Activated CD4-positive, alpha-beta T cell treated with anti-CD3 and anti-CD28 coated beads, Interleukin-2, Interleukin-6, amounts not matched to agents 100 ng/mL and 50 ng/mL, durations not matched to agents 16 hours and 8 hours (primary cell): ENCODE measurements at places on chromosomes 5 and 9.

- DNase-seq = no peak
Observed at GRCh38 chr9:70318002-70318401, 59.2 kb downstream of the SMC5 start.

DNA sequence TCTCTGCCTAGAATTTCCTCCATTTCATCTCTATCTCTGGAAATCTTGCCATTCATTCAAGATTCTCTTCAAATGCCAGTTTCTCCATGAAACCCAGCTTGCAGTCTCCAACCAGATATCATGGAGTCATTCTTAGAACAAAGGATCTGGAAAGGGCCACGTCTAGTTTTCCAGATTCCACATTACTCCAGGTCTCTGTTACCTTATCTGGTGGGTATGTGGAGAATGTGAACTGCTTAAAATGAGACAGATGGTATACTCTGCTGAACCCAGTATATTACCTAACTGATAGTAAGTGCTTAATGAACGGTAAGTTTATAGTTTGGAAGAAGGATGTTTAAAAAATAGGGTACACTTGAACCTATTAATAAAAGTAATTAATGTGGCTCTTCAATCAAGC is 52.3 kb upstream of the ZSWIM6 start:
- DNase-seq = no peak

DNA sequence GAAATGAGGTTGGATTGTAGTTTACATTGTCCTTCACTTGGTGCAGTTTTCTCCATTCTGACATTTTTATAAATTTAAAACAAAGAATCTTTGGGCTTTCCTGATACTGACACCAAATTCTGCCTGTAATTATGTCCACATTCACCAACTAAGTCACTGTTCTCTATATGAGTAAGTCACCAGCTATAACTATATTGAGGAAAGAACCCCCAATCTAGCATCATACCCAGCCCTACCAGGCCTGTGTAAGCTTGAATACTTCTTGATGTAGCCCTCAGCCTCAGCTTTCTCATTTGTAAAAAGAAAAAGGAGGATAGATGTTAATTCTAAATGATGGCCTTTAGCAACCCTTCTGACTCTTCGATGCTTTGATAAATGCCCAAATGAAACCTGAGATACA is 112.7 kb upstream of the FST start:
- DNase-seq = no peak

- DNase-seq = peak; percentile 90
Observed at GRCh38 chr9:113580041-113580953, 116.8 kb downstream of the RGS3 start.

DNA sequence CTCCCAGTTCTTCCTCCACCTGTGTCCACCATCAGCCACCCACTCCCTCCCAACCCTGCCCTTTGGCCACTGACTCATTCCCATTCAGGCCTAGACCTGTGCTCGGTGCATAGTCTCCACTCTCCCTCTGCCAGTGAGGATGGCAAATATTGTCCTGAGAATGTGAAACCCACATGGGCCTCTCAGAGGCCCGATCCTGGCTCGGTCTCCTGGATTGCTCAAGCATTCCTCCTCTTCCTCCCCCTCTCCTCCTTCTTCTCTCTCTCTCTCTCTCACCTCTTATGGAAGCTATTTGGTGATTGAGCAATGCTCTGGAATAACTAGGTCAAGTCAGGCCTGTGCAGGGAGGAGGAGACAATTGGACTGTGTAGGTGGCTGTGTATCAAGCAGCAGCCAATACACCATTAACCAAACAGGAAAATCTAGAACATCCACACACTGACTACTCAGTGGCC is 99.9 kb downstream of the KLF4 start:
- no peak for DNase-seq

DNA sequence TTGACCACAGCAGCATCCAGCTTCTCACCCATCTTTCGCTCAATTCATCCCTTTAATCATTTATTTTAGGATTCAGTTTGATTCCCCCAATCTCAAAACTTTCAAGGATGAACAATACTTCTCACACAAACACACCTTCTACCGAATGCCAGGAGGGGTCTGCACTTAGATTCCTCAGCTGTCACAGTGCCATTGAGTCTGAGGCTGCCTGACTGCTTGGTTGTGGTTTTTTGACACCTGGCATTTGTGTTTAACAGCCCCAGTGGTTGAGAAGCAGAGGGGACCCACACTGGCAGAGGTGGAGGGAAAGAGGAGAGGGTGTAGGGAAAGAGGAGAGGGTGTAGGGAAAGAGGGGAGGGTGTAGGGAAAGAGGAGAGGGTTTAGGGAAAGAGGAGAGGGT is 54.9 kb downstream of the PALM2AKAP2 start:
- no peak for DNase-seq

- no peak for DNase-seq
Observed at GRCh38 chr5:76400466-76400865, 2.6 kb upstream of the IQGAP2 start.

GRCh38 chr9:125549891-125550885 is 156.8 kb downstream of the MAPKAP1 start:
- DNase-seq = no peak

DNA sequence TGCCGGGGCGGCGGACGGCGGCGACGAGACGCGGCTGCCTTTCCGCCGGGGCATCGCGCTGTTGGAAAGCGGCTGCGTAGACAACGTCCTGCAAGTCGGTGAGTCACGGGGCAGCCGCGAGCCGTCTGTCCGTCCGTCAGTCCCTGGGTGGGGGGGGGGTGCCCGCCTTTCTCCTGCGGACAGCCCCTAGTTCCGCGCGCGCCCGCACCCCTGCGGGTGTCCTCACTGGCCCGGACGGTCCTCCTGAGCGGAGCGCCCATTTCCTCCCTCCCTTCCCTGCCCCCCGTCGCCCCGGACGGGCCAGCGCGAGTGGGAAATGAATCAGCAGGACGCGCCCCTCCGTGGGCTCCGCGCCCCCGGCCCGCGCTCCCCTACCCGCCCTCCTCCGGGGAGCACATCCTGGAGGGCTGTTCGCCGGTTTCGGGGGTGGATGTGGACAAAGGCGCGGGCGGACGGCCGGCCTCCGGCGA is 828 bp downstream of the ZSWIM6 start:
- peak; percentile 19 for DNase-seq

GRCh38 chr5:131854134-131854533 is 57.3 kb upstream of the FNIP1 start:
- DNase-seq = peak; percentile 44

DNA sequence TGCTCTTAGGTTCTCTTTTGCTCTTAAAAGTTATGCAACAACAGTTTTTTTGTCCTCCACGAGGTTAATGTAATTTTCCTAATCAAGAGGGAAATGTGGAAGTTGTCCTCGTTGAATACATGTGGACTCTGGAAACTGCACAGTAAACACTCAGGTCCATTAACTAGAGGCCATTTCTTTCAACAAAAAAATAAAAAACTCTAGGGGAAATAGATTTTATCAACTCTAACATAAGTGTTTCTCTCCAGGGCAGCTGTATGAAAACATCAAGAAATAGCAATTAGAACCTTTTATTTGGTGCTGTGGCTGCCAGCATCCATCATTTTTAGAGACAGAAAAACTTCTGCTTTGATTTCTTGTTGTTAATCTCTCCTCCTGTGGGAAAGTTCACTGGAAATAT is 288.6 kb downstream of the ICE1 start:
- DNase-seq = no peak

GRCh38 chr5:146006470-146007190 is 70.3 kb downstream of the SH3RF2 start:
- DNase-seq = no peak

GRCh38 chr9:30677221-30677620 is 1707.2 kb upstream of the ACO1 start:
- DNase-seq = no peak

- no peak for DNase-seq
Observed at GRCh38 chr5:39520232-39520572, 95.4 kb upstream of the DAB2 start.

DNA sequence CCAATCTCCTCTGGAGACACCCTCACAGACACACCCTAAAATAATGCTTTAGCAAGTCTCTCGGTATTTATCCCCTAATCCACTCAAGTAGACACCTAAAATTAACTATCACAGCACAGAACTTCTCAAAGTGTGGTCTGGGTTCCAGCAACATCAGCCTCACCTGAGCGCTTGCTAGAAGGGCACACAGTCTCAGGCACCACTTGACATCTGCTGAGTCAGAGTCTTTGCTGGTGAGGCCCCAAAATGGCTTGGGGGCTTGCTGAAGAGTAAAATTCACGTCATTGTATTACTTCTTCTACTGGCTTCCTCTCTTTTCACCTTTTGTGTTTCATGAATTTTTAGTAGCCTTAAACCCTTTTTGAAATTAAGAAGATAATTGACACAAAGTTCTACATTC is 9.0 kb downstream of the FOXB2 start:
- DNase-seq = no peak

GRCh38 chr5:76782444-76782843 is 36.4 kb upstream of the F2RL1 start:
- no peak for DNase-seq

GRCh38 chr5:14597080-14597479 is 15.5 kb downstream of the OTULINL start:
- DNase-seq = no peak

DNA sequence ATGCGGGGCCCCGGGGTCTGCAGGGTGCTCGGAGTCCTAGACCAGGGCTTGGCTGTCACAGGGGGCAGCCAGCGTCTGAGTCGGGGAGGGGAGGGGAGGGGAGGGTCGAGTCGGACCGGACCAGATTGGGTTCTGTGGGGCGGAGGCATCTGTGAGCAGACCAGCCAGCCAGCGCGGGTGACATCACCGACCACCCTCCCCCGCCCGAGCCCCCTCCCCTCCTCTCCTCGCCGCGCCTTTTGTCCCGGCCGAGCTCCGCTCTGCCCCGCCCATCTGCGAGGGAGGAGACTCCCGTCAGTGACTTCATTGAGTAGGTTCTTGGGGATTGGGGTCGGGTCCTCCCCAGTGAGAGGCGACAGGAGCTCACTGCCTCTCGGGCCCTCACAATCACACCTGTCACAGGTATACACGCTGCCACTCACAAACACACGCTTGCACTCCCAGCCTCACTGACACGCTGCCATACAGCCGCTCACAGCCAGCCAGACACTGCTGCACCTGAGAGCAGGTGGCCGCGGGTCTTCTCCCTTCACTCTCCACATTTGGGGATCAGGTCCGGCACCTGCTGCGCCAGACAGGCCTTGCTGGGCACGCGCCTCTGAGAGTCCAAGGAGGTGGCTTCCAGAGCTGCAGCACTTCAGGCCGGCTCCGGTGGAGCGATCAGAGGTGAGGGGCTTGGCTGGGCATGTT is 546 bp downstream of the DNAJB5 start:
- DNase-seq = peak; percentile 26

- no peak for DNase-seq
Observed at GRCh38 chr9:14812806-14813205, 90.3 kb upstream of the CER1 start.

DNA sequence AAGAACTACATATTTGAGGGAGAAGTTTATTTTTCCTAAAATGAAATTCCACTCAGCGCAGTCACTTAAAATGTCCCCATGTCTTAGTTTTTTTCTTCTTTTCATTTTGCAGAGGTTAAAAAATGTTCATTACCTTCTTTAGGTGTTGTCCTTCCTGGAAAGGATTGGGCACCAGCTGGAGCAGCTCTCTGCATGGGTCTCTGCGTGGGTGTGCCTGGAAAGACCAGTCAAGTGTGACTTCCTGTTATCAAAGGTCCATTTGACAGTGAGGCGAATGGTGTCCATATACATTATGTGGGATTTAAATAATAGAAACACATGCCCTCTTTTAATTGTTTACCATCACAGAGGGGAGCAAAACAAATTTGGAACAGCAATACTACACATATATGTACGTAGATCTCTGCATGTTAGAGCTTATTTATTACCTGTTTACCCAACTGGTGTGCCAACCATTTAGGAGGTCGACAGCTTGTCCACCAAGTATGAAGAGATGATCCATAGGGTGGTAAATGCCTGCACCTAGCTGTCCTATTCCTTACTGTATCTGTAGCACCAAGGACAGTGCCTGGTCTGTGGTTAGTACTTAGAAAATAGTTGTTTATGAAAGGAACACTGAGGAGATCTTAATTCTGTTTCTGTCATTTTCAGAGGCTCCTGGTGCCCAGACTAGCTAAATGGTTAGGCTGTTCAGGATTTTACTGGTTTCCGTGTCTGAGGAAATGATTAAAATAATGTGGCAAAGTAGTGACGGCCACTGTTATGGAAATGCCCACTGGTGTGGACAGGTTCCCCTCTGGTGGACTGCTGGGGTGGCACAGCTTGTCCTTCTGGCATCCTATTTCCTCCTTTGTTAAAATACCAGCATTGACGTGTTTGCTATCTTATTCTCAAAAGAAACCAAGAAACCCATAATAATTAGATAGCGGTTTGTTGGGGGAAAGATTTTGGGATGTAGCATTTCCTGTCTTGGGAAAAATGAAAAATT is 200.4 kb downstream of the MAST4 start:
- DNase-seq = no peak

- no peak for DNase-seq
Observed at GRCh38 chr5:10555277-10555684, 8.6 kb upstream of the ANKRD33B start.

GRCh38 chr9:119179701-119180100 is 189.5 kb downstream of the BRINP1 start:
- DNase-seq = no peak

DNA sequence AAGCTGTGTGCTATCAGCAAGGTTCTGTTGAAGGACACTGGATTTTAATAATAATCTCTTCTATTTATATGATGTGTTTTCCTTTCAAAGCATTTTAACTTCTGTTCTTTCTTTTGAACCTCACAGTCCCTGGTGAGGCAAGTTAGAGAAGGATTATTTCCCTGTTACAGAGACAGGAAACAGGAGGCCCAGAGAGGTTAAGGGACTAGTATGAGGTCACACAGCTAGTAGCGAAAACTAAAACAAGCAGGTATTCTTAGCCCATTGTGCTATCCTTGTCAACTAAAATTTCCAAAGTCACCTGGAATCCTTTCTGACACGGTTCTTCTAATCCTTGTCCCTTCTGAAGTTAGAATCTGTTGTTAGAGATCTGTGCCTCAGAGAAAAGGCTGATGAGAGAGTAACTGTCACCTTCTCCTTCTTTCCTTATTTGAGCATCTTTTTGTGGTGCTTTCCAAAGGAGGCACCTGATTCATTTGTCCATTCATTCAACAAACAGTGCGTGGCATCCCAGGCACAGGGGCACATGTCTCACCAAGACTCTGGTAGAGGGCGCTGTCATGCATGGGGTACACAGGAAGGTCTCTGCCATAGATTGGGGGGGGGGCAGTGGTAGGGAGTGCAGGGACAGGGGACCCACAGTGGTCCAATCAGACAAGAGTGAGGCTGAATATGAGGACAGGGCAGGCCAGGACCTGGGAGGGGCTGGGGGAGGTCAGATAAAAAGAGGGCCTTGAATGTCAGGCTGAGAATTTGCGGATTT is 61.5 kb downstream of the CRB2 start:
- DNase-seq = no peak

GRCh38 chr9:96293498-96294158 is 8.3 kb downstream of the HSD17B3 start:
- DNase-seq = no peak

DNA sequence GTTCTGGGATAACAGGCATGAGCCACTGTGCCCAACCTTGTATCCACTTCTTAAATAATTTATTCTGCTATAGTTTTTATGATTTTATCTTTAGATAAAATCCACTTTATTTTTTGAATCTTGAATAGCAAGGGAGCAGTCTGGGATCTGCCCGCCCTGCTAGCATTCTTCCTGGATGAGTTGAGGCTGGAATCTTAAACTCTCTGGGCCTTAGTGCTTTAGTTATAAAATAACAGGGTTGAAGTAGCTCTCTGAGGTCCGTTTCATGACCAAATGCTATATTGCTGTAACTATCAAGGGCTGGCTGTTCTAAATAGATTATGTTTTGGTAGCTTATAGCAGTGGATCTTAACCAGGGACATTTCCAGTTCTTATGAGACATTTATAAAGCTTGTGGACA is 20.8 kb downstream of the ACER2 start:
- DNase-seq = no peak

- no peak for DNase-seq
Observed at GRCh38 chr9:104885818-104886709, 41.9 kb downstream of the ABCA1 start.
